ENCODE measurements at places on chromosomes 5 and 9. TPM values are rescaled to one million over a fixed set of nuclear protein-coding genes. Genes with fewer than 3 reads are reported as not detected.

GPR150 gene
- 1.4 TPM for polyA plus RNA-seq

SLC6A19 gene
- 1.1 TPM for polyA plus RNA-seq

CLIC3 gene
- polyA plus RNA-seq = 1.3 TPM

TNC gene
- polyA plus RNA-seq = 0.31 TPM

INSYN2B gene
- polyA plus RNA-seq = 0.02 TPM

ZDHHC11B gene
- polyA plus RNA-seq = 19.9 TPM

SPATA31A3 gene
- not detected for polyA plus RNA-seq
